ENCODE measurements at places on chromosomes 12 and 14.

DNA sequence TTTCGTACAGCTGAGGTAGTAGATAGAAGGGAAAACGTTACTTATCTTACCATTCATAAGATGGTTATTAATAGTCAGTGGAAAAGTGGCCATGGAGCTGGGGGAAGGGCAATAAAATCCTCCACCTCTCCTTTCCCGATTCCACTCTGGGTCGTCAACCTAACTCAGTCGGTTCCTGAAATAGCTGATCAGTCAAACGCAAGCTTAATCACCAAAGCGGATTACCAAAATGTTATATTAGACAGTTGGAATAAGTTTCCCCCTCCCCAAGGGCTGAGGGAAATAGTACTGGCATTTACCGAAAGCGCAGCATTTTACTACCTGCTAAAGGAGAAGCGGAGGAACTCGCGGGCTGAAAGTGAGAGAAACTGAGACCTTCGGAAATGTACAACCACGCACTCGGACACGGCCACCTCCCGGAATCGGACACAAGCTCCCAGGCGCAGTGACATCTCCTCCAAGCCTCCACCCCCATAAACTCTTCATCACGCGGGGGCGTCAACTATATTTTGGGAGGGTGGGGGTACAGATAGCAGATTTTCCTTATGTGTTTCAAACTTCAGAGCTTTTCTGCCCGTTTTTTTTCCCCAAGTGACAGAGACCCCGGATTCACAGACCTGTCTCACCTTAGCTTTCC, 1.2 kb downstream of the PPM1H start:
- no peak for DNase-seq

DNA sequence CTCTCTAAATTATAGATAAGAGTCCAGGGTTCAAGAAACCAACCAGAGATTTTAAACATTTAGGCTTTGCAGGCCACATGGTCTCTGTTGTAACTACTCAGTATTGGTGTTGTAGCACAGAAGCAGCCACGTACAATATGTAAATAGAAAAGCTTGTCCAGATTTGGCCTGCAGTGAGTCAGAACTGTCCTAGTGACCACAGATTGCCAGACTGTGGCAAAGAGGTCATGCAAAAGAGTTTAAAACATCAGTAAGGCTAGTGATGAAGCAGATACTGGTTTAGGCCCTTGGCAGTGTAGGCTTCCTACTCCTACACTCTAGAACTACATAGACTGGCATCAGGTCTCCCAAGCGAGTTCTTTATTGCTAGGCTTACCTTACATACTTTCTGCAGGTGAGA, 117.6 kb upstream of the GARIN6 start:
- no peak for DNase-seq

DNA sequence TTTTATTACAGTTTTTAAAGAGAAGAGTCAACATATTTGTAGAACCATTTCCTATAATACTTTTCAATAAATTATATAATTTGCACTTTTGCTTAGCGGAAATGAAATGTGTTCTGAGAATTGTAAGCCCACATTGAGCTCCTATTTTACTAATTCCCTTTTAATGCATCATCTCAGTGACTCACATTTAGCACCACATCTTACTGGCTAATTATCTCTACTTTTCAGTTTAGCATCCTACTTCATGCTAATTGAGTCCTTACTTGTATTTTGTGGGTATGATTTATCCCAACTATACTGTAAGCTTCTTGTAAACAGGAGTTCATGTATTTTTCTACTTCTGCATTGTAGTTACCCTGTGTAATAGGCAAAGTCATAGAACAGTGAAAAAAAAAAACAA, 67.5 kb downstream of the TMX1 start:
- no peak for DNase-seq

- no peak for DNase-seq
Observed at GRCh38 chr12:130880411-130880885, 8.6 kb downstream of the RAN start.

DNA sequence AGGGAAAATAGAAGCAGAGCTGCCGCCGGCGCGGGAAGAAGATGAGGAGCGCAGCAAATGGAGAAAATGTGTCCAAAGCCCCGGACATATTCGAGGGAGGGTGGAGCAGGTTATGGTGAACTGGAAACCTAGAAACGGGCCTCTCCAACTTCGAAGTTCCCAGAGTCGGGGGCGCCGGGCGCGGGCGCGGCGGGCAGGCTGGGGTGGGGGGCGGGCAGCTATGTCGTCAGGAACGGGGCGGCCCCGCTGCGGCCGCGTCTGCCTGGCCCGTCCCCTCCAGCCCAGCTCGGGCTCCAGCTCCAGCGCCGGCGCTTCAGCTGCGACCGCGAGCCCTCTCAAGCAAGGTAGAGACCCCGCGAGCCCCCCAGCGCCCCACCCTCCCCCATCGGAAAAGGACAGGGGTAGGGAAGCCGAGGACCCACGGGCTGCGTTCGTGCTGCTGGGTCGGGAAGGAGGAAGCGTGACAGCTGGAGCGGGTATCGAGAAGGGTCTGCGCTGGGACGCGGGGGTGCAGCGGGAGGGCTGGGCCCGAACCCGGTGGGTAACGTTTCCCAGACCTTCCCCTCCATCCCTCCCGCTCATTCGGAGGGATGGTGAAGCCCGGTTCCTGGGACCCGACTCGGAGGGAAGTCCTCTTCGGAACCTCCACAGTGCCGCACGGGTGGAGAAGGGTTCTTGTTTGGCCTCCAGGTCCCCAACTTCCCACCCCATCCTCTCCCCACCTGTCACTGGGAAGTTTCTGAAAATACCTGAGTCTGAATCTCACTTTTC, 1.0 kb downstream of the DGKA start:
- DNase-seq: no peak

- no peak for DNase-seq
Observed at GRCh38 chr12:108689314-108690190, 41.8 kb downstream of the CORO1C start.

- no peak for DNase-seq
Observed at GRCh38 chr14:42806909-42807315, 1200.2 kb downstream of the LRFN5 start.

Measured in iPS DF 6.9 (cell line).